ENCODE measurements at places on chromosomes 6 and 20. TPM values are rescaled to one million over a fixed set of nuclear protein-coding genes. Genes with fewer than 3 reads are reported as not detected.

The F13A1 gene
- 8.5 TPM for total RNA-seq

The RFX6 gene
- 6.8 TPM for total RNA-seq

The GHRH gene
- total RNA-seq: not detected

The ASIP gene
- not detected for total RNA-seq

The C20orf141 gene
- not detected for total RNA-seq

The PPDPF gene
- total RNA-seq: 55.1 TPM
